Retinal pigment epithelial cell (primary cell): ENCODE measurements at places on chromosomes 4 and X.
A peak's percentile ranks its signal among the peaks of the same experiment; 100 is the strongest.

DNA sequence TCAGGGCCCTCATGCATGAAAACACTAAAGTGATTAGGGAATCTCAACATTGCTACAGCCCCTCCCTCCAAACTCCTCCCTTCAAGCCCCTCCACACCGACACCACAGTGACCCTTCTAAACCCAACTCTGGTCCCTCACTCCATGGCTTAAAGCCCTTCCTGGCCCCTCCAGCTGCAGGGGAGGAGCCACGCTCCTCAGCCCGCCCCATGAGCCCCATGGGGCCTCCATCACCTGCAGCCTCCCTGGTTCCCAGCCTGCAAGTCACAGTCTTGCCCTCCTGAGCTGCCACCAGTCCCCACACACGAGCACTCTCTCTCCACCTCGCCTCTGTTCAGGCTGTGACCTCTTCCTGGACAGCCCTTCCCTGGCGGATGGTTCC is 31.2 kb downstream of the PPP2R2C start:
- no peak for DNase-seq

DNA sequence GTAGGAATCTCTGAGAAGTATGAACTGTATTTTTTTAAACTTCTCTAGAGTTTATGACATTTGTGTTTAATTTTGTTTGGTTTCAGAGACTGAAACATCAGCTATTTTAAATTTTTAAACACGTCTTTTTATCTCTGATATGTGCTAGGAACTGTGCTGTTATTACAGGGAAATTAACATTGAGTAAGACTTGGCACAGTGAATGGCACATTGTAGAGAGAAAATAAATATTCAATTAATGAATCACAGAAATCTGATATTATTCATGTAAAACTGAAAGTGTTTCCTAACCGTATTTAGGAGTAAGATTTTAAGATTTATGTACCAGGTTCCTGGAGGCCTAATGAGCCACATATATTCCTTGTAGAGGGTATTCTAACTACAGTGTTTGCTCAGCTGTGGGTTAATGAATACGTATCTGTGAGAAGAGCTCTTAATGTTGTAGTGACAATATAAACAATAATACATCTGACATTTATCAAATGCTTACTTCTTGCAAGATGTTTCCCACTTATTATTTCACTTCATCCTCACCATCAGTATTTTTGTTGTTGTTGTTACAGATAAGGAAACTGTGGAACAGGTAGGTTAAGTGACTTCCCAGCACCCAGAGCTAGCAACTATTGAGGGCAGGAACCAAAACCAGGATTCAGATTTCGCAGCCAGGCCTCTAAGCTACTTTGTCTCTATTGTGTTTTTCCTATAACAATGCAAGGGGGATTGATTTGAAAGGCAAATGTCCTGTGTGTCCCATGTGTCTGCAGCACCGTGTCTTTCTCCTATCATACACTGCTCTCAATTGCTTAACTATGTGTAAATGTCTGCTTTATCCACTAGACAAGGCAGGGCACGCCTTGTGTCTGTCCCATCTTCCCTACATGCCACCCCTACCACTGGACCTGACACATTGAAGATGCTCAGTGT is 121.1 kb upstream of the FAM9C start:
- no peak for DNase-seq

DNA sequence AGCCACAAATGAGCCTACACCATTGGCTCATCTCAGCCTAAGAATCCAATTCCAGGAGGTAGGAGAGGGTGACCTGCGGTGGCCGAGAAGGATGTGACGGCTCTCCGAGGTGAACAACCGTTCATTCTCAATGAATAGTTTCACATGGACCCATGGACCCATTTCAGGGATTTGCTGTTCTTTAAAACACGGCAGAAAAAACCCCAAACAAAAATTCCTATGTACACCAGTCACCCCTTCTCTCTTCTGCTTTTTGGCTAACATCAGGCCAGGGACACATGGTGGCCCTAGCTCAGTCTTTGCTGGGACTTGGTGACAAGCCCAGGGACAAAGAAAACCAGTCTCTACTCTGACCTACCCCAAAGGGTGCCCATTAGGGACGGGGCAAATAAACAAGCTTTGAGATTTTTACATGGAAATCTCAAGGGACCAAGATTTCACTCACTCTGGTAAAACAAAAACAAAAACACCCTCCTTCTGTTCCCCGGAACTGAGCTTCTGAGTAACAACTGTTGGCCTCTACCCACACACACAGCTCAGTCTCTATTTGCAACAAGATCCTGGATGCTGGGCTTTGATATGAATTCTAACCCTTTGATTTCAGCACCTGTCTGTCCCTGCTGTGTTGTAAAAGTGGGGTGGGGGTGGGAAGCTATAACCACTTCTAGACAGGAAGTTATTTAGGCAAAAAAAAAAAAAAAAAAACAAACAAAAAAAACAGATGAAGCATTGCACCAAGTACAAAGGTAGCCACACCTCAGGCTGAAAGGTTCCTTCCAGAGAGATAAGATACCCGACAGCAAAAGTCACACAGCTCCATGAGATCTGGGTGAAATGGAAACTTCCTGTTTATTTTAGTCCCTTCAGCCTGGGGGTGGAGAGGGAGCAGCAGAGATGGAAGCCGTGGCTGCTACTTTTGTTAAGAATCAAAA is 49.0 kb downstream of the DDX3X start:
- no peak for DNase-seq

GRCh38 chrX:9501362-9501761 is 36.5 kb downstream of the TBL1X start:
- no peak for DNase-seq

DNA sequence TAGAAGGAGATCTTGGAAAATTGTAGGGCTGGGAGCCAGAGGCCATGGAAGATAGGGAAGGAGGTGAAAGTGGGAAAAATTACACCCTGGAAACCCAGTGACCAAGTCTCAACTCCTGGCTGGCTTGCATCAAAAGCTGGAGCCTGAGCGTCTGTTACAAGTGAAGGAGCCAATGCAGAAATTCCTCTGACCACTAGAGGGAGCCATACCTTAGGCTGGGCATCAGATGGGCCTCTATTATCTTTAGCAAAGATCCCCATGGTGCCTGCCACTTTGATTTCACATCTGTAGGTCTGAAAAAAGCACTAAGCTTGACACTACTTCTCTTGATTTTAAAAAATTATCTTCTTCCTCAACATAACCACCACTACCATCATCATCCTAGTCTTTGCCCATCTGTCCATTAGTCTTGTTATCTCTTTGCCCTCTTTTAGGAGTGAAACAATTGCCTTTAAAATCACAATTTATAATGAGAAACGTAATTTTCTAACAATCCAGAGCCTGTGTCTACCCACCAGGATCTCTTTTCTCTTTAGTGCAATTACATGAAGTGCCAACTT is 62.9 kb downstream of the ANAPC4 start:
- DNase-seq, result peak; percentile 26
